Stimulated activated CD8-positive, alpha-beta memory T cell treated with anti-CD3 and anti-CD28 coated beads, Interleukin-12 subunit alpha, Interleukin-12 subunit beta, amount 100 ng/mL, for 1 hour (primary cell): ENCODE measurements at places on chromosomes 16 and 17.

GRCh38 chr16:89034971-89035668 is 58.1 kb upstream of the CBFA2T3 start:
- DNase-seq, result no peak

- no peak for DNase-seq
Observed at GRCh38 chr16:12267491-12267890, 291.0 kb downstream of the SNX29 start.

GRCh38 chr17:7240375-7240774 is 1.1 kb upstream of the PHF23 start:
- DNase-seq, result no peak

DNA sequence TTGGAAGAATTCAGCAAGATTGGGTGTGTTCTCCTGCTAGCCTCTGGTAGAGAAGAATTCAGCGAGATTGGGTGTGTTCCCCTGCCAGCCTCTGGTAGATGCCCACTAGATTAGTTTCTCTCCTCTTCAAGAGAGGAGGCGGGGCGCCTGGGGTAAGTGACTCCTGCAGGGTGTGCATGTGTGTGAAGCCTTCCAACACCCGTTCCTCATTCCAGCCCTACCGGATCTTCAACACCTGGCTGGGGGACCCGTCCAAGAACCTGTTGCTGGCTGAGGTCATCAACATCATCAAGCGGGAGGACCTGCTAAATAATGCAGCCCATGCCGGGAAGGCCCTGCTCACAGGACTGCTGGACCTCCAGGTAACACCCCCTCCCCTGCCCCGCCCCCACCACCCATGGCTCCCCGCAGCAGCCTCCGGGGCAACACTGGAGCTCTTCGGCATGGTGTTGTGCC is 21.3 kb downstream of the TMEM186 start:
- DNase-seq, result no peak

DNA sequence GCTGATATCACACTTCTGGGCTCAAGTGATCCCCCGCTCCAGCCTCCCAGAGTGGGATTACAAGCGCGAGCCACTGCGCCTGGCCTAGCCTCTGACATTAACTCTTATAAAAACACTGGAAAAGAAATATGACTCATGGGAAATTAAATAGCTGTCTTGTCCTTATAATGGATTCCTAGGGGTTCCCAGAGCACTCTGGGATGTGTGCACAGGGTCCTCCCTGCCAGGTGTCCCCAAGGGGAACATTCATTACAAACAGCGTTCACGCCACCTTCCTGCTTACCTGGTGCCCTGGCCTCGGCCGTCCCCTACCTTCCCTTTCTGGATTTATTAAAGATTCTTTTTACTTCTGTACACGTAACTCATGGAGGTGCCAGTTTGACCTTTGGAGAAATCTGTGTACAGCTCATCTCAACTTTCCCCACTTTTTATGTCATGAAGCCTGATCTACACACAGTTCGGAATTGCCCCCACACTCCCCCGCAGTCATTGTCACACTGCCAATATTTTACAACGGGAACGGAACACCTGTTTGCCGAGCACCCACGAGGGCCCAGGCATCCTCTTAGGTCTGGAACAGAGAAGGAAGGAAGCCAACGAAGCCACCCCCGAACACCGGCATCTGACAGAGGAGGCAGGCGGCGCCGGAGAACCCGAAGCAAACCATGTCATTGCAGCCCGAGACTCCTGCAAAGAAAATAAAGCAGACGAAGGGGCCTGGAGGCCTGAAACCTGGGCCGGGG is 39.7 kb upstream of the MEAK7 start:
- DNase-seq, result no peak

- no peak for DNase-seq
Observed at GRCh38 chr16:90012991-90013745, 6.1 kb downstream of the DBNDD1 start.

DNA sequence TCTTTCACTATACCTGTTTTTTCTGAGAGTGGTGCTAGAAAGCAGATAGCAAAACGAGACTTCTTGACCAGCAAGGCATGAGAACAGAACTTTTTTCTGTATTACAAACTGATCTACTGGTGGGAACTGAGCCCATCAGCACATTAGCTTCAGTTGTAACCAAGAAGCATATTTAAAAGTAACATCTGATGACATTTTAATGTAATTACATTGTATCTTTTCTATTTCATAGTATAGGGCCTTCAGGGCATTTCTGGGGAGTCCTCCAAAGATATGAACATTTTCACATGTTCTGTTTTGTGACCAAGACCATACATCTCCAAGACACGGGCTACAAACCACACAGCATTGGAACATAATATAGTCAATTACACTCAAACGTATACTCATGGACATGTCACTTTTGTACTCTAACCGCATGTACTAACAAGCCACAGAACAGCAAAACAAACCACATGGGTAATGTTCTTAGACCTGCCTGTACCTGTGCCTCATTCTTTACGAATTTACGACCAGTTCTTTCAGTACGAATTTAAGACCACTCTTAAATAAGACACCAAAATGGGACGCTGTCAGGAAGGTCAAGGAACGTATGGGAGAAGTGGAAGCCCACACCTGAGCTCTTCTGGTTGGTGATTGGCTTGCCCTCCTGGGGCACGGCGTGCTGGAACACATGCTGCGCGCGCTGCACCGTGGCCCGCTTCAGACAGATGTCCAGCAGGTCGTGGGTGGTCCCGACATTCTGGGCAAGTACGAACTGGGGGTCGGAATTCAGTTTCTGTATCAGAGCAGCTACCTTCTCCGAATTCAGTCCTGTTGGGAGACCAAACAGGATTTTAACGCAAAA is 825 bp downstream of the BLMH start:
- peak; percentile 6 for DNase-seq

GRCh38 chr16:6335072-6335471 is 997.6 kb upstream of the RBFOX1 start:
- DNase-seq, result no peak

GRCh38 chr16:2529061-2529931 is 1.9 kb downstream of the CEMP1 start:
- DNase-seq, result no peak

- no peak for DNase-seq
Observed at GRCh38 chr17:55063885-55064874, 95.6 kb downstream of the STXBP4 start.

GRCh38 chr16:56357241-56357764 is 68.0 kb downstream of the AMFR start:
- DNase-seq, result no peak

- no peak for DNase-seq
Observed at GRCh38 chr16:84583995-84584394, 33.9 kb downstream of the COTL1 start.

DNA sequence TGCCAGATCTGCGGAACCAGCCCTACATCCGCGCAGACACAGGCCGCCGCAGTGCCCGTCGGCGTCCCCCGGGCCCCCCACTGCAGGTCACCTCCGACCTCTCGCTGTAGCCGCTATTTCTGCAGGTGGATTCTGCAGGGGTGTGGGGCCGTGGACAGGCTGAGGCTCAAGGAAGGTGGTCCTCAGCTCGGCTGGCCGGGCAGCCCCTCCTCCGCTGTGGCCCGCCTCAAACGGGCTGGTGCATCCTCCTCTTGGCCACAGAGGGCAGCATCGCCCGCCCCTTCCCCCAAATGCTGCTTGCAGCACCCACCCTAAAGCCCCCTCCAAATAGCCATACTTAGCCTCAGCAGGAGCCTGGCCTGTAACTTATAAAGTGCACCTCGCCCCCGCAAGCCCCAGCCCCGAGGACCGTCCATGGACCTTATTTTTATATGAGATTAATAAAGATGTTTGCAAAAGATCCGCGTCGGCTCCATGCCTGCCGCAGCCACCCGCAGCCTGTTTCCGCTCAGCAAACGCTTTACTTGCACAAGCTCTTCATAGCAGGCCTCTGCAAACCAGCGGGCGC is 14.9 kb downstream of the SPATA32 start:
- no peak for DNase-seq

GRCh38 chr16:55499951-55500529 is 8.8 kb upstream of the LPCAT2 start:
- DNase-seq, result no peak

DNA sequence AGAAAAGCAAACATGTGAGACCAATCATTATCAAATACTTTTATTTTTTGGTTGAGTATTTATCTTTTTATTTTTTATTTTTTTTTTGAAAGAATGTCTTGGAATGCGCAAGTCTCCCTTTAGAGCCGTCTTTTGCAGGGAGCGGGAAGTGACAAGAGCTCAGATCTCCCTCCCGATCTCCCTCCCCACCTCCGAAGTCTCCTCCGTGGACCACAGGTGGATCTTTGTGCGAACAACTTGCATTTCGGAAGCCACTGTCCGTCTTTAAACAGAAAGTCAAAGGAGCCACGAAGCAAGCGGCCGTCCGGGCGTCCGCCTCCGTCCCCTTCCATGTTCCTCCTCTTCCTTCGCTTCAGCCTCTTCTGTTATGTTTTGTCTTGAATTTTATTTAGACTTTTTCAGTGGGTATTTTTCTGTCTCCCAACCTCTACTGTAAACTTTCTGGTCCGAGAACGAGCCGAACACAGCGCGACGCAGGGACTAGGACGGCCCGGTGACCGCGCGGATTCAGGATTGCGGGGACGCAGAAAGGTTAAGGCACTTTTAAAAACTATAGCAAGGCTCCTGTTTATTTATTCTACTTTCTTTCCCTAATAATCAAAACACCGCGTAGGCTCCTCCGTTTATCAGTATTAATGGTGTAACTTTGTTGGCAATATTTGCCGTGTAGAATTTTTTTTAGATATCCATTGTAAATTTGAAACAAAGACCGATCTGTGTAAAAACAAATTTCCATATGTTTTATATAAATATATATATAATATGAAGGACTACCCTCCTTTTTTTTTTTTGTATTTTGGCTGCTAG is 3.3 kb downstream of the FOXF1 start:
- DNase-seq, result no peak

GRCh38 chr17:41768682-41769288 is 17.7 kb downstream of the JUP start:
- DNase-seq, result no peak

DNA sequence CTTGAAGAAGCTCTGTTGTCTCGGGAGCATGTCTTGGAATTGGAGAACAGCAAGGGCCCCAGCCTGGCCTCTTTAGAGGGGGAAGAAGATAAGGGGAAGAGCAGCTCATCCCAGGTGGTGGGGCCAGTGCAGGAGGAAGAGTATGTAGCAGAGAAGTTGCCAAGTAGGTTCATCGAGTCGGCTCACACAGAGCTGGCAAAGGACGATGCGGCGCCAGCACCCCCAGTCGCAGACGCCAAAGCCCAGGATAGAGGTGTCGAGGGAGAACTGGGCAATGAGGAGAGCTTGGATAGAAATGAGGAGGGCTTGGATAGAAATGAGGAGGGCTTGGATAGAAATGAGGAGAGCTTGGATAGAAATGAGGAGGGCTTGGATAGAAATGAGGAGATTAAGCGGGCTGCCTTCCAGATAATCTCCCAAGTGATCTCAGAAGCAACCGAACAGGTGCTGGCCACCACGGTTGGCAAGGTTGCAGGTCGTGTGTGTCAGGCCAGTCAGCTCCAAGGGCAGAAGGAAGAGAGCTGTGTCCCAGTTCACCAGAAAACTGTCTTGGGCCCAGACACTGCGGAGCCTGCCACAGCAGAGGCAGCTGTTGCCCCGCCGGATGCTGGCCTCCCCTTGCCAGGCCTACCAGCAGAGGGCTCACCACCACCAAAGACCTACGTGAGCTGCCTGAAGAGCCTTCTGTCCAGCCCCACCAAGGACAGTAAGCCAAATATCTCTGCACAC is 21.2 kb downstream of the AKAP1 start:
- DNase-seq, result no peak

GRCh38 chr16:29807426-29808218 is 1.3 kb downstream of the MAZ start:
- DNase-seq, result peak; percentile 74

DNA sequence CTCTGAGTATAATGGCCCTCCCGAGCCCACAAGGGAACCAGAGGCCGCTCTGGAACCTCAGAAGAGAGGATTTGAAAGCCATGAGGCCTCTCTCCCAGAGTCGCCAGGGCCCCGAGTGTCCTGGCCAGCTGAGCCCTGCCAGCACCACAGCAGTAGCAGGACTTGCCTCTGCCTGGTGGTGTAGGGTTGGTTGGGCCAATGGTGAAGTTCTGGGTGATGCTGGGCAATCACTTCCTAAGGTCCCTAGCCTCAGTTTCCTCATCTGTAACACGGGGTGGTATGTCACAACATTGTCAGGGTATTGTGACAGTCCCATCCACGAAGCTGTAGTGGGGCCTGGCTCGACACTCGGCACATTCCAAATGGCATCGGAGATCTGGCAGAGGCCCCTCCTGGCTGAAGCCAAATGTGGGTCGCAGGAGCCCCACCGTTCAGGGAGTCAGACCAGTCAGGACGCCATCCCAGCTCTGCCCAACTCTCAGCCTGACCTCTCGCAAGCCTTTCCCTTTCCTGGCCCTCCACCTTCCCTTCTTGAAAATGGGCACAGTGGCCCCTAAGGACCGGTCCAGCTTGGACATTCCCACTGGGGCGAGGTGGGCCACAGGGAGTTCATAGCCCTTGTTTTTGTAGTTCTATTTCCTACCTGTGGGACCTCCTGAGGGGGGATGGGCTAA is 1.7 kb downstream of the NATD1 start:
- DNase-seq, result no peak

GRCh38 chr17:77881545-77881944 is 77.0 kb upstream of the TNRC6C start:
- DNase-seq, result peak; percentile 54

DNA sequence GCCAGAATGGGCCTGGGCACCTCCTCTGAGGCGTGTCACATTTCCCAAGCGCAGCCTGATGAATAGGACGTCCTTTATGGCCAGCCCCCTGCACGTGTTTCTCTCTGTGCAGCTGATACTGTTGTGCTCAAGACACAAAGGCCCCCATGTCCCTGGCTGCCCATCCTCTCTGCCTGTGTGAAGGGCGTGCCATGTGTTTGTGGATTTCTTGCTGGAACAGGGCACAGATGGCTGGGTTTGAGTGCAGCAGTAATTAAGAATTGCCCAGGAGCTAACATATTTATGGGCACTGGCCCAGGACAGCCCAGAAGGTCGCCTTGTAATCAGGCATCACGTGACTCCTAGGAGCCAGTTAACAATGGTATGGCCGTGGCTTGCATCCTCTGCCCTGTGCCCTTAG is 181.1 kb downstream of the CCDC182 start:
- DNase-seq, result no peak
